ENCODE measurements at places on chromosomes 3 and 15. TPM values are rescaled to one million over a fixed set of nuclear protein-coding genes. Genes with fewer than 3 reads are reported as not detected.
A peak's percentile ranks its signal among the peaks of the same experiment; 100 is the strongest.

GRCh38 chr15:101146118-101146702 is 105.6 kb downstream of the CHSY1 start:
- DNase-seq = no peak

DNA sequence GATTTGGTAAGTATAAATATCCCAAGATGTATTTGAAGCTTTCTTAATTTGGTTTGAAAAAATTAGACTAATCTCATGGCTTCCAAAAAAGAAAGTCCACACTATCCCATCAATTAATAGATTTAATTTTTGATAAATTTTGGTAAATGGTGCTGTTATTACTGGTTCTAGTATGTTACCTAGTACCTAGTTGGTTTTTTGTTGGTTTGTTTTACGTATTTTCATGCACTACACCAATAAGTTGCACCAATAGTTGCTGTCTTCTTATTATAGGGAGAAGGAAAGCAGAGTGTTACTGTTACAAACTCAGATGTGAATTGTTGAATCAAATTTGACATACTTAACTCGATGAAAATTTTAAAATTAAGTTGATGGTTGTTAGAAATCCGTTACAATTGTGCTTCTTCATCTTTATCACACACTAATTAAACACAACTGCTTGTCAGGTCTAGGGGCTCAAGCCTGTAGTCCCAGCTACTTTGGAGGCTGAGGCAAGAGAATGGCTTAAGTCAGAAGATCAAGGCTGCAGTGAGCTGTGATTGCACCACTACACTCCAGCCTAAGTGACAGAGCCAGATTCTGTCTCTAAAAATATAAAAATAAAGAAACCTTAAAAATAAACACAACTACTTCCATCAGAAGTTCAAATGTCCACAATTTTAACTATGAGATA is 23.1 kb upstream of the MBNL1 start:
- no peak for DNase-seq

- DNase-seq = no peak
Observed at GRCh38 chr3:43036621-43037423, 57.7 kb downstream of the GASK1A start.

GRCh38 chr15:65986416-65986815 is 117.1 kb downstream of the RAB11A start:
- no peak for DNase-seq

- DNase-seq = peak; percentile 29
Observed at GRCh38 chr3:109018828-109019227, 65.1 kb upstream of the GUCA1C start.

GRCh38 chr3:63685340-63685739 is 32.9 kb downstream of the SNTN start:
- no peak for DNase-seq

GRCh38 chr3:47057212-47057671 is 77.8 kb downstream of the NBEAL2 start:
- DNase-seq = peak; percentile 12

- DNase-seq = peak; percentile 85
Observed at GRCh38 chr15:71272932-71273331, 157.7 kb downstream of the THSD4 start.

DNA sequence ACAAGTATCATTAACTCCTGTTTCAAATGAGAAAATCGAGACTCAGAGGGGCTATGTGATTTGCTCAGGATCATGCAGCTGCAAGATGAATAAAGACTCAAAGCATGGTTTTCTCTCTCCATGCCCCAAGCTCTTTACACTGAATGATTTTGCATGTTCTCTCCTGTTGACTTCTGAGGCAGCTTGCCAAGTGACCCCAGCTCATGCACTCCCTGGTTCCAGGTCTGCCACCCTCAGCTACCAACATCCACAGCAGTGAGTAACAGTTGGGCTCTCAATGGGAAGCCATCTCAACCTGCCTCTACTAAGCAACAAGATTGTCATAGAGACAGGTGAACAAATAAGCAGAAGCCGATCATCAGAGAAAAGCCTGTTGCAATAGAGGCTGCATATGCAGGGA is 116.9 kb upstream of the GADL1 start:
- no peak for DNase-seq

DNA sequence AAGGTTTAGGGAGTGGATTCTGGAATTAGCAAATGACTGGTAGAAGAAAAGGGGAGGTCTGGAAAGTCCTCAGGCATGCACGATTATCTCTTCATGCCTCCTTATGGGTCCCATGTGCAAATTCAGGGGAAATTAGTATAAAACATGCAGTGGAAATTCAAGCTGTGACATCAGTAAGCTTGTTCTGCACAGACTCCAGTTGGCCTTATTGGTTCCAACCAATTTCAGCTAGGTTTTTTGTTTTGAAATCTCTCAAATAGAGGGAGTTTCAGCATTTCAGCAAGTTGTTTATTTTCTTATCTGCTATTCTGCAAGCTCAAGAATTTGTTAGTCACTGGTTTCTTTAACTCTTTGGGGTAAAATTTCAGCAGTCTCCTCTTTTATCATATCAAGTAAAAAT is 774 bp upstream of the TMCO5A start:
- no peak for DNase-seq

DNA sequence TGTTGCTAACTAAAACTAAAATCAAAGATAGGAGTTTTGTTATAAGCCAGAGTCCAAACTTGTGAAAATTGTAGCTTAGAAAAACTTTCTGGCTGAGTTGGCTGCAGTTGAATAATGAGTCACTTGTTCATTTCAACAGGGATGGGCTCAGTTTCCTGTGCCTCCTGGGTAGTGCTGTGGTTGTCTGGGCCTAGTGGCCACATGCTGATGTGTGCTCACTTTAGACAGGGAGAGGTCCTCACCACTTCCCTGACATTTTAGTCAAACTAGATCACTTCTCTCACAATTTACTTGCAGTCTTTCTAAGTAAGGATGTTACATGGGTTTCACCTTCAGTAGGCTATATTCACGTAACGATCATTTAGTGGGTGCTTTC is 6.3 kb upstream of the UBE2Q2 start:
- DNase-seq = peak; percentile 86

DNA sequence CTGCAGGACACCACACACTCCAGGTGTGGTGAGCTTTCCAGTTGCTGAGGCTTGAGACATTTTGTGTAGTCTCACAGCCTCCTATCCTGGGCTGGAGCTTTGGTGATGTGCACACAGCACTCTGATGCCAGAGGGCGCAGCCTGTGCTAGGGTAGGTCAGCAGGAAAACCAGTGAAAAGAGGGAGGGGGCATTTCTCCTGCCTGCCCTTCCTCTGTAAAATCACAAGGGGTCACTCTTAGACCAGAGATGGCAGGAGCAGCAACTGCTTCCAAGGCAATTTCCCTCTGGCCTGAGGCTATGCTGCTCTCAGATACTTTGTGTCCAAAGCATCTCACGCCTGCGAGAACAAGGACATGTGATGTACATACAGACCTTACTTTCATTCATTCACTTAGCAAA is 16.5 kb upstream of the MUSTN1 start:
- DNase-seq = peak; percentile 43

DNA sequence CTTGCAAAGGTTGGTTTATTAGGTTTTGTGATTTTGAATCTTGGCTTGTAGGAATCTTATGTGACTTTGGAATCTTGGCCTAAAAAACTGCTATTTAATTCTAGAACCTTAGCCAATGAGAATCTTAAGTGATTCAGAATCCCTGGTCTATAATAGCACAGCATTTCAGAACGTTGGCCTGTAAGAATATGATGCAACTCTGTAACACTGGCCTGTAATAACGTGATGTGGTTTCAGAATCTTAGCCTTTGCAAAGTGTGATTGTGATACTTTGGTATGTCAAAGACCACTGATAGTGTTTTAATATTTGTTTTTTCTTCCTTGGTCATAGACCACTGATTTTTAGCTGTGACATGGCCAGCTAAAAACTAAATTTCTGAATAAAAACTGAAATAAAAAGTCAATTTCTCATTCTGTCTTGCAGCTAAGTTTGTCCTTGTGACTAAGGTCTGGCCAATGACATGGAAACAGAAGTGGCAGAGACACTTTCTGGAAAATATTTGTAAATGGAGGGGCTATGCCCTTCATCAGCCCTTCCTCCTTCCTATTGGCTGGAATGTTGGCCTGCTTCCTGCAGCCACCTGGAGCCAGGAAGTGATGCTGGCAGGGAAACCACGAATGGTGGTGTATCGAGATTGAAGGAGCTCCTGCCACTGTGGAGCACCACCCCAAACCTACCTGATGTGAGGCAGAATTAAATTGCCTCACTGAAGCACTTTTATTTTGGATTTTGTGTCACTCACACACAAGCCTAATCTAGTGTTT is 42.3 kb upstream of the CORO2B start:
- peak; percentile 78 for DNase-seq

DNA sequence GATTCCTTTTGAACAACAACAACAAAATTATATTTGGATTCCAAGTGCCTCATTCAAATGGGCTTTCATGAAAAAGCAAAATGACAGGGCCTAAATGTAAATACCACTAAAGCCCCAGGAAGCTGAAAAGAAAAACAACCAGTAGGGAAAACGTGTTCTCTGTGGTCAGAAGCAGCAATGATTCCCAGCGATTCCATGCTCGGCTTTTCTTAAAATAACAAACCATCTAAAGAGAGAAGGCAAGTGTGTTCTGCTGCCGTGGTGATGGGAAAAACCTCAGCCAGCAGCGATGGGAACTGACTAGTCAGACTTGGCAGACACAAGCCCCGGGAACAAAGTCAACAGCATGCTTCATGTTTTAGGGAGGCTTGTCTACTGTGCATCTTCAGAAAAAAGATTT is 153.6 kb downstream of the TNIK start:
- DNase-seq = peak; percentile 96

DNA sequence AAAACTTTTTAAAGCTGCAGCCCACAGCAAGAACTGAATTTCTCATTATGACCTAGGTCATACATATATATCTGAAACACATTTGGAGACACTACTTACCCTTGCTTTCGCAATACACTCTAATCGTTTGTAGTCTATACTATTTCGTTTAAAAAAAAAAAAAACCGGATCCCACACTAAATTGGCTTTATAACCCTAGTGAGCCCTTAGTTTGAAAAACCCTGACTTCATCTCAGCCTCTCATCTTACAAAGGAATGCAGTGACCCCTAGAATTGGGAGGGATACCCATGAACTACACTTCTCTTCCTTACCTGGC is 4.2 kb downstream of the RARRES1 start:
- no peak for DNase-seq

- DNase-seq = no peak
Observed at GRCh38 chr15:90190606-90191343, 10.4 kb upstream of the SEMA4B start.

GRCh38 chr3:8842293-8842692 is 72.9 kb upstream of the OXTR start:
- DNase-seq = no peak

DNA sequence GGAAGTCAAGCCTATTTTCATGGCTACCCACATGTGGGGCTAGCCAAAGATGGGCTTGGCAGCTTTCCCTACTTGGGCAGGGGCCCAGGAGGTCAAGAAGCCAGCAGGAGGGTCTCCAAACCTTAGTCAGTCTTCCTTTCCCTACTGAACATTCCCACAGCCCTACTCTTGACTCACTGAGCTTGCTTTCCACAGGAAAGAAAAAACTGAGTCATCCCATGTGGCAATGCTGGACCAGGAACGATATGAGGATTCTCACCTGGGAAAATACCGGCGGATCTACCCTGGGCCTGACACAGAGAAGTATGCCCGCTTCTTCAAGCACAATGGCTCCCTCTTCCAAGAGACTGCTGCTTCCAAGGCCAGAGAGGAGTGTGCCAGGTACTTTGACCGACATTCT is 3.7 kb upstream of the NGRN start:
- peak; percentile 45 for DNase-seq

PLA2G4D gene
- total RNA-seq = not detected

EFCC1 gene
- not detected for total RNA-seq

CHRNA7 gene
- not detected for total RNA-seq

GOLGA8Q gene
- total RNA-seq = not detected

CCR1 gene
- total RNA-seq = 0.59 TPM

All from RPMI7951 (cell line).